ENCODE measurements at places on chromosomes 7 and 10.

GRCh38 chr10:3186368-3186767 lies 13.8 kb upstream of the PITRM1 start:
- no peak for DNase-seq

GRCh38 chr10:94785211-94785610 lies 22.7 kb downstream of the CYP2C19 start:
- no peak for DNase-seq

DNA sequence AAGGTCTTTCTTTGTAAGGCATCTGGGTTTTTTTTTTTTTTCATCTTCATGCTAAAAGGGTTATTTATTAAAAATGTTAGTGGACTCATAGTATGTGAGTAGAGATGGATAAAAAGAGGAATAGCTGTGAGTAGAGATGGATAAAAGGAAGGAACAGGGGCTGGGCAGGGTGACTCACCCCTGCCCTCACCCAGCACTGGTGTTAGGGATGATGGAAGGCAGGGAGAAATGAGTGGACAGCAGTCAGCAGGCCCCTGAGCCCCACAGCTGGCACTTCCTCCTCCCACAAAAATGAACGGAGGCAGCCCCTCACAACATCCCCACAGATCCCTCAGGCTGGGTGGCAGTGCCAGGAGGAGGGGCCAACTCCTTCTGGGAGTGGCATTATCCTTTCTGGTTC lies 39.3 kb downstream of the ANTXRL start:
- no peak for DNase-seq

GRCh38 chr10:129855836-129856563 lies 108.1 kb downstream of the EBF3 start:
- no peak for DNase-seq

GRCh38 chr10:45581582-45582385 lies 90.8 kb downstream of the ZFAND4 start:
- no peak for DNase-seq

- no peak for DNase-seq
Measured at GRCh38 chr10:128522551-128523308, 396.5 kb upstream of the MKI67 start.

DNA sequence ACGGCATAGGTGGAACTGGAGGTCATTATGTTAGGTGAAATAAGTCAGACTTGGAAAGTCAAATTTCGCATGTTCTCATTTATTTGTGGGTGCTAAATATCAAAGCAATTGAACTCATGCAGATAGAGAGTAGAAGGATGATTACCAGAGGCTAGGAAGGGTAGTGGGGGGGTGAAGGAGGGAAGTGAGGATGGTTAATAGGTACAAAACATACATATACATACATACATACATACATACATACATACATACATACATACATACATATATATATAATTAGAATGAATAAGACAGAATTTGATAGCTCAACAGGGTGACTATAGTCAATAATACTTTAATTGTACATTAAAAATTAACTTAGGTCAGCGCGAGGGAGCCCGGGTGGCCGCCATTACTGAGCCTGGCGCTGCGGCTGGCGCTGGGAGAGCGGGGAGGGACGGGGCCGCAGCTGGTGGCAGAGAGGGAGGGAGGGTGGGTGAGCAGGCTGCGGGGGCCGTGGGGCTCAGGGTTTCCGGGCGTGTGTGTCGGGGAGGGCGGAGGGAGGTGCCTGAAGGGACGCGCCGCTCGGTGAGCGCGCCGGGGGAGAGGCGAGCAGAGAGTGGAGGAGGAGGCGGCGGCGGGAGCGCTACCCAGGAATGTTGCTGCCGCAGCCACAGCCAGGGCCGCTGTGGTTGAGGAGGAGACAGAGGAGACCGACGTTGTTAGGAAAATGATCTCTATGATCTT lies 85.8 kb upstream of the EGFR start:
- DNase-seq: peak; percentile 78

DNA sequence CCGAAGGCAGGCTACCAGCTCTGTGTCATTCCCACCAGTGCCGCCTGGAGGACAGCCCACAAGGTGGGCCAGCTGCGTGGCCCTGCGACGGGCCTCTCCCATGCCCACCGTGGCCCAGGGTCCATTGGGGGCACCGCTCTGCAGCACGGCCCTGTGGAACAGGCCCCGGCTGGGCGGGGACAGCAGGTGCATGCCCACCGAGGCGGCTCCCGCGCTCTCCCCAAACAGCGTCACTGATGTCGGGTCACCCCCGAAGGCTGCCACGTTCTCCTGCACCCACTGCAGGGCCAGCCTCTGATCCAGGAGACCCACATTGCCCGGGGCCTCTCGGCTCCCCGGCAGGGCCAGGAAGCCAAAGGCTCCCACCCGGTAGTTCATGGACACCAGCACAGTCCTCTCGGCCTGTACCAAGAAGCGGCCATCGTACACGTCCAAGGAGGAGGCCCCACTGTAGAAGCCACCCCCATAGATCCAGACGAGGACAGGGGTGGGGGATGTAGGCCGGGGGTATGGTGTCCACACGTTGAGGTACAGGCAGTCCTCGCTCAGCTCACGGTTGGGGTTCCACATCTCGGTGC lies 2.3 kb downstream of the ACHE start:
- no peak for DNase-seq

GRCh38 chr7:16357921-16358320 lies 63.4 kb downstream of the CRPPA start:
- no peak for DNase-seq

DNA sequence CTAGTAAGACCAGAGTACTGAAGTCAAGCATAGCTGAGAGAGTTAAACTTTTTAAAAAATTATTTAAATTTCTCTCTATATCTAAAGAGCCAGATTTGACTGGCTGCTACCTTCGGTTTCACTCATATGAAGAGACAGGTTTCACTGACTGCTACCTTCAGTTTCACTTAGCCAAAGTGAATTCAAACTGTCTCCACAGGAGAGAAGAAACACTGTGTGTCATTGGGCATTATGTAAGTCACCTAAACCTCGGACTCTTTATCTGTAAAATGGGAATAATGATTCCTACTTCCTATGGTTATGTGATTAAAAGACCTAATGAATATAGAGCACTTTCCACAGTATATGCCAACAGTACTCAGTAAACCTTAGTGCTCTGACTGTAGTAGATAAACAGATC lies 41.6 kb upstream of the MET start:
- DNase-seq: no peak

- DNase-seq: no peak
Measured at GRCh38 chr7:109179601-109180000, 609.9 kb downstream of the DNAJB9 start.

- no peak for DNase-seq
Measured at GRCh38 chr10:4720463-4720862, 105.5 kb upstream of the AKR1E2 start.

DNA sequence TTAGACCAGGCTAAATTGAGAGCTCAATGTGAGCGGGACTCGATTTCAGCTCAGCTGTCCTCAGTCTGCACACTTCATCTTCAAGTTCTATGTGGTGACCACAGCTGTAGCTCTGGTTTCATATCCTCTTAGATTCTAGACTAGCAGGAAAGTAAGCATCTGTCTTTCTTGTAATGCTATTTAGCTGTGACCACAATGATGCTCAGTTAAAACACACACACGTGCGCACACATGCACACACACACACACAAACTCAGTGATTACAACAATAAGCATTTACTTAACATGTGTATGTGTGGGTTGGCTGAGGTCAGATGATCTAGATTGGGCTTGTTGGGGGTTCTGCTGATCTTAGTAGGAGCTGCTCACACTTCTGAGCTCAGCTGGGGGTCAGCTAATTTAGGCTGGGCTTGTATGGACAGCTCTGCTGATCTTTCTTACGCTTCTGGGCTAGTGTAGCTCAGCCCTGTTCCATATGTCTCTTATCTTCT lies 82.5 kb downstream of the ZNF365 start:
- DNase-seq: no peak

GRCh38 chr10:16756561-16757221 lies 60.5 kb downstream of the RSU1 start:
- DNase-seq: peak; percentile 63

DNA sequence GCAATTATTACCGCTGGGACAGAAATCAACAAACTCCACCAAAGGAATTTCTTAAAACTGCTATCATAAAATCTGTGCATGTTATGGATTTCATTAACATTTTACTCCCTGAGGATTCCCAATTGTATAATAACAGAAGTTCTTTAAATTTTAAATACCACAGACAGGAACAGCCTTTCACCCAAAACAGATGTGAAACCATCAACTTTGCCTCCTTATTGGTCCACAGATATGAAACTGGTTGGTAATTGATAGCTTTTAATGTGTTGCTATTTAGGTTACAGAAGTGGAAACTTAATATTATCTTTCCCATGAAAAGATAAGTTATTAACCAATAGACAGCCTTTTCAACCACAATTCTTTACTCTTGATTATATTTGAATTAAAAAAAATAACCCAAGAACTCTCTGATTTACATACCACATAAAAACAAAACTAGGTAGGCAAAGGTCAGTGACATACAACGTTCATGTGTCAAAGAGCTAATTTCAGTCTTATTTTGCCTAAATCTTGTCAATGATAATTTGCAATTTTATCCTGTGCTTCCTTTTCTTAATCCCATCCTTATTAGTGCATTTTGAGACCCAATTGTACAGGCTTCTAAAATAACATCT lies 90.0 kb downstream of the NRP1 start:
- DNase-seq: no peak

DNA sequence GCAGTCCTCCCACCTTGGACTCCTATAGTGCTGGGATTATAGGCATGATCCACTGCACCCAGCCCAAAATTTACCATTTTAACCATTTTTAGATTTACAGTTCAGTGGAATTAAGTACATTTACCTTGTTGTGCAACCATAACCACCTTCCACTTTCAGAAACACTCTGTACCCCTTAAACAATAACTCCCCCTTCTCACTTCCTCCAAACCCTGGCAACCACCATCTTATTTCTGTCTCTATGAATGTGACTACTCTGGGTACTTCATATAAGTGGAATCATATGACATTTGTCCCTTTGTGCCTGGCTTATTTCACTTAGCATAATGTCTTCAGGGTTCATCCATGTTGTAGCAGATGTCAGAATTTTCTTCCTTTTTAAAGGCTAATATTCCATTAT lies 33.6 kb downstream of the SUFU start:
- no peak for DNase-seq

DNA sequence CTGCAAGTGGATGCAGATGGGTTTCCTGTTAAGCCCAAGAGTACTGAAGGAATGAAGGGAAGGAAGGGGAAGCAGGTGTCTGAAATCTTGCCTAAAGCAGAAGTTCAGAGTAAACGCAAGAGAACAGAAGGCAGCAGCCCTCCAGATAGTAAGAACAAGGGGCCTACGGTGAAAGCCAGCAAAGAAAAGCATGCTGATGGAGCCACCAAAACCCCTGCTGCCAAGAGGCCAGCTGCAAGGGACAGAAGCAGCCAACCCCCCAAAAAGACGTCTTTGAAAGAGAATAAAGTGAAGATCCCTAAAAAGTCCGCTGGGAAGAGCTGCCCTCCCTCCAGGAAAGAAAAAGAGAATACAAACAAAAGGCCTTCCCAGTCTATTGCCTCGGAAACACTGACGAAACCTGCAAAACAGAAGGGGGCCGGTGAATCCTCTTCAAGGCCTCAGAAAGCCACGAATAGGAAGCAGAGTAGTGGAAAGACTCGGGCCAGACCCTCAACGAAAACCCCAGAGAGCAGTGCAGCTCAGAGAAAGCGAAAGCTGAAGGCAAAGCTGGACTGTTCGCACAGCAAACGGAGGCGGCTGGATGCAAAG lies 152.5 kb downstream of the LCOR start:
- no peak for DNase-seq

GRCh38 chr10:59575269-59575668 lies 134.4 kb downstream of the SLC16A9 start:
- DNase-seq: no peak

- no peak for DNase-seq
Measured at GRCh38 chr7:150978126-150978789, at the start of gene KCNH2. KCNH2 (minus strand) TSS chr7:150978321; CDS start chr7:150977913, 408 bp downstream.

DNA sequence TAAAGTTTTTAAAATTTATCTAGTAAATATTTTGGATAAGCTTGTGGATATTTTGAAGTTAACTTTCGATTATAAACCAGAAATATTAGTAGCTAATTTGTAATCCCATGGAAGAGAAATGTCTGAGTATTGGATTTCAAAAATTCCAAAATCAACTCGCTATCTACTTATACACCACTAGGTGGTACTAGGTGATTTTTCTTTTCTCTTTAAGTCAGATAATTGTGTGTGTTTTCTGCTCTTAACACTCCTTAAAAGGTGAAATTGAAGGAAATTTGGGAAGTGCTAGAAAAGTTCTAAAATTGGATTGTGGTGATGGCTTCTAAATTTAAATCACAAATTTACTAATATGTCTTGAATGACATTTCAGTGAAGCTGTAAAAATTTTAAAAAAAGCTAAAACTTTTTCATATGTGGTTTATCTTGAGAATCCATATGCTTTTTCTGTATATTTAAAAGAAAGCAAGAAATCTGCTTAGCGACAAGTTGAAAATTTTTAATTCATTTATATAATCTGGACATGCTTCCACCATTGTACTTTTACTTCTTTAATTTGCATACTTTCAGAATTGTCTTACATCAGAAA lies 90.2 kb downstream of the IPMK start:
- DNase-seq: peak; percentile 28

GRCh38 chr7:5274441-5274840 lies 8.3 kb upstream of the SLC29A4 start:
- no peak for DNase-seq

- DNase-seq: no peak
Measured at GRCh38 chr10:104640339-104641186, 527 bp upstream of the SORCS3 start.

- DNase-seq: no peak
Measured at GRCh38 chr10:66483966-66484365, 441.9 kb upstream of the LRRTM3 start.

DNA sequence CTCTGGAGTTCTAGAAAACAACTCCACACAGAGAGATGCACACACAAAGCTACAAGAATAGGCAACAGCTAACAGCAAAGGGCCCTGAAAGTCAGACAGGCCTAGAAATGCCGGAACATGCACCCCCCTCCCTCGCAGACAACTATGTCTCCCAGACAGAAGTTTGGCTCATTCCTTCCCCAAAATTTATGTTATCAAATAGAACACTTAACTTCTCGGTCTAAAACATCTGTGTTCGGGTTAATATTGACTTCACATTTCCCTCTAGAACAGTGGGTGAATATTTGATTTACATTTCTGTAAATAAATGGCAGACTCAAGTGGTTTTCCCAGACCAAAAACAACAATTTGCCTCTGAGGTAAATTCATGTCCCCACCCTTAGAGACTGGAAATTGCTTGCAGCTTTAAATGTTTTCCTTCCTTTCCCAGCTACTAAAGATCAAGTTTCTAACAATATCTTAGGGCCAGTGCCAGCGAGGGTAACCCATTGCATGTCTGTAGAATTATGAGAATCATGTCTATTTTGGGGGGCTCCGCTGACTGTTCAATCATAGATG lies 92.5 kb upstream of the INHBA start:
- DNase-seq: no peak

DNA sequence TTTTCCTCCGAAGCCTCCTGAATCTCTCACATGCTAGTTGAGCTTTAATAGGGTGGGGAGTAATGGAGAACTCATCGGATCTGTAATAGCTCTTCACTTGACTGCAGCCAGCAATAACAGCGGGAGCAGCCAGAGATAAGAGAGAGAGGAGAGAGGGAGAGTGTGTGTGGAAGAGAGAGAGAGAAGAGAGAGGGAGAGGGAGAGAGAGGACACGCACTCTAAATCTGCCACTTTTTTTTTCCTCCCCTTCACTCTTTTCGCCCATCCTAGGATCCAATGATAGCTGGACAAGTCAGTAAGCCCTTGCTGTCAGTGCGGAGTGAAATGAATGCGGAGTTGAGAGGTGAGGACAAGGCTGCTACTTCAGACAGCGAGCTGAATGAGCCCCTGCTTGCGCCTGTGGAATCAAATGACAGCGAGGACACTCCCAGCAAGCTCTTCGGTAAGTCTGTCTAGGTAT lies 107.9 kb downstream of the POU6F2 start:
- peak; percentile 32 for DNase-seq

- DNase-seq: peak; percentile 70
Measured at GRCh38 chr7:94509887-94510581, 425 bp downstream of the CASD1 start.
